ENCODE measurements at places on chromosomes 3 and 15. TPM values are rescaled to one million over a fixed set of nuclear protein-coding genes. Genes with fewer than 3 reads are reported as not detected.

The DUOXA2 gene
- not detected for total RNA-seq

The OR5K2 gene
- total RNA-seq, result not detected

The P2RY1 gene
- 6.8 TPM for total RNA-seq

The DAZL gene
- not detected for total RNA-seq

GRCh38 chr15:29113336-29114220 lies 156.0 kb downstream of the NSMCE3 start:
- no peak overlapping the region for H3K27ac ChIP-seq
- peaks cover 13% of the 10 kb centered on the region for H3K4me1 ChIP-seq
- no peak overlapping the region for H3K4me3 ChIP-seq

DNA sequence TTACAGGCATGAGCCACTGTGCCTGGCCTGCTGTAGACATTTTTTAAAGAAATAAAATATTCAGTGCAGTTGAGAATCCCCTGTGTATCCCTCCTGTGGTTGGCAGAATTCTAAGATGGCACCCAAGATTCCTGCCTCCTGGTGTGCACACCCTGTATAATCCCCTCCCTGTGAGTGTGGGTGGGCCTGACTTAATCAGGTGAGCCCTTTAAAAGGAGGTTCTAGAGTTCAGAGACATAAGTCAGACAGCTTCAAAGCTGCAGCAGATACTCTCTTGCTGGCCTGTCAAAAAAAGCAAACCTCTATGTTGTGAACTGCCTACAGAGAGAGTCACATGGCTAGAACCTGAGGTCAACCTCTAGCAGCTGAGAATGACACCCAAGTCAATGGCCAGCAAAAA lies 7.0 kb upstream of the VIPR1 start:
- H3K36me3 ChIP-seq, result no peaks in the 10 kb centered on the region
- H3K27me3 ChIP-seq, result peaks cover 33% of the 10 kb centered on the region
- peaks cover 5% of the 10 kb centered on the region for H3K4me1 ChIP-seq
- no peak overlapping the region for H3K4me3 ChIP-seq
- DNase-seq, result no peak

GRCh38 chr15:58285921-58286278 lies 145.9 kb upstream of the LIPC start:
- H3K27me3 ChIP-seq, result no peaks in the 10 kb centered on the region
- no peaks in the 10 kb centered on the region for H3K4me1 ChIP-seq
- DNase-seq, result no peak
- H3K27ac ChIP-seq, result no peak overlapping the region
- H3K36me3 ChIP-seq, result no peaks in the 10 kb centered on the region
- H3K4me3 ChIP-seq, result no peak overlapping the region

- no peak overlapping the region for H3K27ac ChIP-seq
- no peak for DNase-seq
- no peak overlapping the region for H3K4me3 ChIP-seq
- peaks cover 10% of the 10 kb centered on the region for H3K4me1 ChIP-seq
- H3K36me3 ChIP-seq, result peaks cover 17% of the 10 kb centered on the region
- no peaks in the 10 kb centered on the region for H3K27me3 ChIP-seq
These were observed 6.2 kb downstream of the STIMATE start for GRCh38 chr3:52891164-52891563.

DNA sequence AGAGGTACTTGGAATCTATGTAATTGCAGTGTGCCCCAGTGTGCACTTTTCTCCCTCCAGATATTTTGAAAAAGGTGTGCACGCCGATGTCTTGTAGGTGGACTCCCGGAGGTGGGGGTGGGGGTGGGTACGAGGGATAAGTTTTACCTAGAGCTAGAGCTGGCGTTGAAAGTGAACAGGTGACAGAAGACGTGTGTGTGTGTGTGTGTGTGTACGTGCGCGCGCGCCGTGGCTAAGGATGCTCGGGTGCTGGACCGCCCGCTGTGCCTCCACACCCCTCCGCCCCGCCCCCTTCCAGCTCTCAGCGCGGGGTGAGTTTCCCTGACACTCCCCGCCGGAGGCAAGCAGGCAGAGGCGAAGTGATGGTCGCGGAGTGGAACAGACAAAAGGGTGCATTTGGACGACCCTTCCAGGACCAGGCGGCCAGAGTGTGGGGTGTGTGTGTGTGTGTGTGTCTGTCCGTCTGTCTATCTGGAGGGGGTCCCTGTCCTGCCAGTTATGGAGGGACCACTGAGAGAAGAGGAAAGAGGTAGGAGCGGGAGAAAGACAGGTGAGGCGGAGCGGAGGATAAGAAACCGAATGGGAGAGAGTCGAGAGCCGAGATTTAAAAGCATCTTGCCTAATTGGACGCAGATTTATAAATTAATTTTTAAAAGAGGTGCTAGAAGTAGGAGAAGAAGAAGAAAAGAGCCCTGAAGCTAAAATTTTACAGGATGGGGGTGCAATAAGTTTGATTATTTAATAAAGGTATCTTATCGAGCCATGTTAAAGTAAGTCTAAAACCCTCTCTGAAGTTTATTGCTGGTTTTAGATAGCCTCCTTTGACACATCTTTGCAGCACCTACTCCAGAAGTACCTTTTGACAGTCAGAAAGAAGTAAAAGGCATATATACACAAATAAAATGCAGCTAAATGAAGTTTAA lies 335.8 kb upstream of the THRB start:
- peaks cover 13% of the 10 kb centered on the region for H3K4me1 ChIP-seq
- H3K36me3 ChIP-seq, result no peaks in the 10 kb centered on the region
- no peak overlapping the region for H3K27ac ChIP-seq
- H3K4me3 ChIP-seq, result peak overlapping the region; percentile 50

DNA sequence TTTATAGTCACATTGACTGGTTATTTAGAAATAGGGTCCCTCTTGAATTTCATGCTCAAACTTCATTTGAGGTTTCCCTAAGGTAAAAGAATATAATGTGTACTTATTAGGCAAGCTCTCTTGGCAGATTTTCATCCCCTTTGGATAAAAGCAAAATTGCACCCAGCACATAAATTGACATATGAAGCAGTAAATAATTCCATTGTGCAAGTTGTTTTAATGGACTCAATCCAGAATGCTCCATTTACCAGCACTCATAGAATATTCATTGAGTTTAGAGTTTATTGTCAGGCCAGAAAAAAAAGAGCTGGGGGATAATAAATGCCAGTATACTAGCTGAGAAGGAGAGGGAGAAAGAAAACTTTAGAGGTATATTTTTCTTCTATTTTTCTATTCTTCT lies 136.8 kb downstream of the TPRG1 start:
- H3K4me1 ChIP-seq, result peaks cover 2% of the 10 kb centered on the region
- peak; percentile 32 for DNase-seq
- H3K36me3 ChIP-seq, result no peaks in the 10 kb centered on the region
- H3K27ac ChIP-seq, result no peak overlapping the region
- no peaks in the 10 kb centered on the region for H3K27me3 ChIP-seq

DNA sequence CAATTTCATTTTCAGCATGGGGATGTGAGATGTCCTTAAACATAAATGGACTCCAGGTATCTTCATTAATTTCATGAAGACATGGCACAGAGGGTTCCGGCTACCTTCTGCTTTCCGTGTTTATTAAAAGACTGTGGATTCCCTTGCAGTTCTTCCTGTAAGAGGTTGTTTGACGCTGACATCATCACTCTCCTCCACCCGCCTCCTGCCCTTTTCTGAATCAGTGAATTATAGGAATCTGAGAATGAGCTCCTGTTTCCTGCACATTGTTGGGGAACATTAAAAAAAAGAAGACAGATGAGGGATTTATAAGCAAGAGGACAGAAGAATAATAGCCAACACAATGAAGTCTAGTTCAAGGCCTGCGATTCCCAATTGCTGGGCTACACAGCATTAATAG lies 191.3 kb downstream of the LPP start:
- no peak for DNase-seq
- peaks cover 19% of the 10 kb centered on the region for H3K4me1 ChIP-seq
- H3K27me3 ChIP-seq, result no peaks in the 10 kb centered on the region
- H3K36me3 ChIP-seq, result no peaks in the 10 kb centered on the region
- H3K27ac ChIP-seq, result peak overlapping the region; percentile 29

DNA sequence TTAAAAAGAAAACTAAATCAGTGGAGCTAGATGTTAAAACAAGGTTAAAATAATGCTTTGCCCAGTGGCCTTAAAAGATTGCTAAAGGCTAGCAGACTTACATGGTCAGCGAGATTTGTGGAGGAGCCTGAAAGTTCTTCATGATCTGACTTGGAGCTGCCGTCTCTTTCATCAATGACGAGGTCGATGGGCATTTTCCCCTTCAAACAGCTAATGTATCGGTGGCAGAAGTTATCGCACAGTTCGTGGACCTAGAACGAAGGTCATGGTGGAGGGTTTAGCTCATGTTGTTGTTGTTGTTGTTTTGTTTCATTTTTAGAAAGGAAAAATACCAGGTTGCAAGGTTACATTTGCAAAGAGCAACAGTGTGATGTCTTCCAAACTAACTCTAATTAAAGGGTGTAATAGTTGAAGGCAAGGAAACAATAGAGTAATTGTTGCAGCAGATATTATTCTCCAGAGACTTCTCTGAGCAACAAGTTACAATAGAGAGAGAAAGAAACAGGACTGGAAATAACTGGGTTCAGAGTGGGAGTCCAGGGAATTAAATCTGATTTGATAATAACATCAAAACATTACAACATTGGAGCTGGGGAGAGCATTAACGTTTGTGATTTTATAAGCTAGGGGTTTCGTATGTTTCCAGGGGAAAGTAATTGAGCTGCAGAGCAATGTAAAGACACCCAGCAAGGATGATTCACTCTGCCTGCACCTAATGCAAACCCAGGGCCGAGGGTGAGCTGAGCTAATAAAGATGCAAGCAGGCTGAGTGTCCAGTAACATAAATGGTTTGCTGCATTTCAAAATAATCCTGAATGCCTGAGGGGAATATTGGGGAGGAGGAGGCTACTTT lies 6.6 kb downstream of the MEIS2 start:
- no peak overlapping the region for H3K4me3 ChIP-seq
- peaks cover 13% of the 10 kb centered on the region for H3K4me1 ChIP-seq
- no peak for DNase-seq
- no peak overlapping the region for H3K27ac ChIP-seq

DNA sequence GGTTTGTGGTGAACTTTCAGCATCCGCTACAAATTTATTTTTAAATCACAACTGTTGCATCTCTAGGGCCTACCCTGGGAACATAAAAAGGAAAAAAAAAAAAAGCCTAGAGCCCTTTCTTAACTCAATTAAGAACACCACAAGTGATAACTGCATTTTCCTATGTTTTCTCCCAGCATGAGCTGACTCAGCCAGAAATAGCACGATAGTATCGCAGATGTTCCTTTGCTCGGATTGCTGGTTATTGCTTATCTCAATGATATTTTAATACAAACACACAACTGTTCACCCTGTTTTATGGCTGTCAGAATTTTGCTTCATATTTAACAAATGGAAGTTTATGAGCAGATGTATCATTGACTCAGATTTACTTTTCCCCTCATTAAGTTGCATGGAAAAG lies 251.8 kb upstream of the SUCLG2 start:
- no peak overlapping the region for H3K27ac ChIP-seq
- no peaks in the 10 kb centered on the region for H3K4me1 ChIP-seq
- H3K36me3 ChIP-seq, result no peaks in the 10 kb centered on the region
- no peak overlapping the region for H3K4me3 ChIP-seq
- no peaks in the 10 kb centered on the region for H3K27me3 ChIP-seq
- no peak for DNase-seq

GRCh38 chr3:24154013-24154695 lies 209.1 kb downstream of the NR1D2 start:
- no peaks in the 10 kb centered on the region for H3K27me3 ChIP-seq
- H3K36me3 ChIP-seq, result no peaks in the 10 kb centered on the region
- DNase-seq, result no peak
- no peaks in the 10 kb centered on the region for H3K4me1 ChIP-seq
- no peak overlapping the region for H3K27ac ChIP-seq
- H3K4me3 ChIP-seq, result no peak overlapping the region

DNA sequence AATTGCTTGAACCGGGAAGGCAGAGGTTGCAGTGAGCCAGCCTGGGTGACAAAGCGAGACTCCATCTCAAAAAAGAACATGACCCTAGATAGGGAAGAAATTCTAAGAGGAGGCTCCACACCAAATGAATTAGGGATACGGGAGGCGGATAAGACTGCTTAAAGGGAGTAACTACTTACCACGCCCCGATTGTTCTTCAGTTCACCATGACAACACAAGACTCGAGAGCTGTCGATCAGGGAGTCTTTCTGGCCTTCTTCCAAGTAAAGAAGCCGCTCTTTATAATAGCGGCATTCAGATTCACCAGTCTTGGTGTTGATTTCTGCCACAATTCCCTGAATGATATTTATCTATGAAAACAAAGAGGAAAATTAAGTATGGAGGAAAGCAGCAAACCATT lies 53.9 kb upstream of the TASOR start:
- H3K4me3 ChIP-seq, result no peak overlapping the region
- H3K4me1 ChIP-seq, result no peaks in the 10 kb centered on the region
- no peak overlapping the region for H3K27ac ChIP-seq

DNA sequence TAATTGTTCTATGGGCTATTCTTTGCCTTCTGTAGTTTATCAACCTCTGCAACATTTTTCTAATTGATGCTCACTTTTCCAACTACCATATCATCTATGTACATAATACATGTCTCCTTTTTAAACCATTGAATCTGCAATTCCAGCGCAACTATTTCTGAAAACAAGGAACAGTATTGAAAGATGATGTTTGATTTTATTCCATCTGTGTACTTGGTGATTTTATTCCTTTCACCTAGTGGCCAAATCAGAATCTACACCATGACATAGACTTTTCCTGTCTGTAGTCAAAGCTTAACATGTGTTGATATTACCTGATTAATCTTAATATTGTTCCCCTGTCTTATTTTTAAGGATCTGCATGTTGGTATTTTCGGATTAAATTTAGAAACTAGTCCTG lies 13.0 kb downstream of the NKTR start:
- no peak for DNase-seq
- no peak overlapping the region for H3K27ac ChIP-seq
- H3K4me1 ChIP-seq, result peaks cover 5% of the 10 kb centered on the region

- H3K4me1 ChIP-seq, result peaks cover 39% of the 10 kb centered on the region
- H3K36me3 ChIP-seq, result peaks cover 46% of the 10 kb centered on the region
- peak; percentile 77 for DNase-seq
- H3K4me3 ChIP-seq, result no peak overlapping the region
- H3K27me3 ChIP-seq, result no peaks in the 10 kb centered on the region
- H3K27ac ChIP-seq, result peak overlapping the region; percentile 23
These were observed 24.7 kb downstream of the LYSMD4 start for GRCh38 chr15:99708563-99708962.

- H3K27me3 ChIP-seq, result peaks cover 2% of the 10 kb centered on the region
- H3K36me3 ChIP-seq, result peaks cover 5% of the 10 kb centered on the region
- peaks cover 44% of the 10 kb centered on the region for H3K4me1 ChIP-seq
- H3K27ac ChIP-seq, result no peak within 1 kb of the TSS
- peak; percentile 58 for DNase-seq
These were observed at the start of gene SEMA3G for GRCh38 chr3:52444860-52445793. Gene SEMA3G (minus strand): TSS chr3:52445103. CDS start chr3:52445027, 76 bp downstream.
